COR-L47 (cell line): ENCODE measurements at places on chromosomes 2 and 18.

- DNase-seq, result peak; percentile 63
These were observed 535.2 kb downstream of the GALR1 start for GRCh38 chr18:77784759-77785379.

DNA sequence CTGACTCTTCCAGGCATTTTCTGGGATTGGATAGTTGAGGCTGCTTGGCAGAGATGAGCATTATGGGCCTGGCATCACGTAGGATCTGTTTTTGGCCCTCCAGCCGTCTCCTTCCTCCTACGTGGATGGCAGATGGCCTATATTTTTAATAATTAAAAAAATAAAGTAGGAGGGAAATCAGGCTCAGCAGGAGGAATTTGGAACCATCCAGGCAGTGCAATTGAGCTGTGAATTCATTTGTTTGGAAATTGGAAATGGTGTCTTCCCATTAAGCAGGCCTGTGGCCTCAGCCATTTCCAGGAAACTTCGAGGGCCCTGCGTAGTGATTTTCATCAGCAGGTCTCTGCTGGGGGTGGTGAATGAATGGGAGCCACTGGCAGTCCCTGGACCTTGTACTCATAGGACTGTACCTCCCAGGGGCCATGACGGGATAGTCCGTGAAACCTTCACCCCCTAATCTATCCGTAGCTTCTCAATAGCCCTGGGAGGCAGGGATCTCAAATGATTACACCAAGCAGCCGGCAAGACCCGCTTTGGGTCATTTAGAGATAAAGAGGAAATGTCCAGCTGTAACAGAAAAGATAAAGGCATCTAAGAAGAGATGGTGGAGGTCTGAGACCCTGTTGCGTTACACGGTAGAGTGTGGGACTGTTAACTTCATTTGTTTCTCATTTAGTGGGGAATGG lies 73.1 kb upstream of the TNP1 start:
- no peak for DNase-seq

DNA sequence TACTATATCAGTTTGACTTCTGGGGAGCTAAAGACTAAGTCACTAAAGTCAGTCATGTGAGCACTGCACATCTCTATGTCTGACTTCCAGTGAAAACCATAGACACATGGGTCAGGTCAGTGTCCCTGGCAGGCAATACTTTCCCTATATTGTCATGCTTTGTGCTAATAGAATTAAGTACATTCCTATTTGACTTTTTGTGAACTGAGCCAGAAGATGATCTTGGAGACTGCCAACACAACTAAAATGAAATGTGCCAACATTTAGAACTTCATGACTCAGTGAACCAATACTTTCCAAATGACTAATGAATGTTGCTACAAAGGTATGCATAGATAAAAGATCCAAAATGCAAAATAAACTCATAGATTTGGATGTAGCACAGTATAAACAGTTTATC lies 820.8 kb upstream of the FAM98A start:
- no peak for DNase-seq

- DNase-seq, result no peak
These were observed 307.2 kb downstream of the FBXO15 start for GRCh38 chr18:73840319-73840945.

GRCh38 chr2:44103639-44104038 lies 65.0 kb upstream of the PPM1B start:
- no peak for DNase-seq

DNA sequence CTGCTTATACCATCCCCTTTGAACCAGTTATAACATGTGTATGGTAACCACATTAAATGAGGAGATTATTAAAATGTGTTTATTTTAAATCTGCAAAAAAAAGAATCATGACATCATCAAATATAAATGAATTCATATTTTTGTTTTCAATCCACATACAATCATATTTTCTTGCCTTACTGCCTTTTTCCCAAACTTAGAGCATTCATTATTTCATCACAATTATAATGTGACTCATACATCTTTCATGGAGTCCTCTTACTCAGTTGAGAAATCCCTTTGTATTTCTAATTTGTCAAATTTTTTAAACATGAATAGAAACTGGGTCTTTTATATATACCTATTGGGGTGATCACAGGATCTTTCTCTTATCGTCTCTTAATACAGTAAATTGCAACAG lies 909.6 kb downstream of the DSC3 start:
- DNase-seq, result no peak

DNA sequence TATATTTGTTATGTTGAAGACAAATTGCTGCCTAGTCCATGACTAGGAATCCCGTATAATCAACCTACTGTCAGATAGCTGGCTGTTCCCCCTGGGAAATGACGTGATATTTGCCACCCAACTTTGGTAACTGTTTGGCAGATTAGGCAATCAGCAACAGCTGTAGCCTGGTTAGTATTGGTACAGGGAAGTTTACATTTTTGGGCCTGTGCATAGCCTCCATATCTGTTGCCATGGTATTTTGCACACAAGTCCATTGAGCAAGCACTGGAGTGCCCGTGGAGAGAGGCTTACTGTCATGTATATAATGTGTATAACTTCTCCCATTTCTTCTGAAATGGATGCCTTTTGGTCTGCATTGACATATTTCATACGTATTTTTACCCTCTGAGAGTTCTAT lies 27.7 kb downstream of the BIRC6 start:
- no peak for DNase-seq

- no peak for DNase-seq
These were observed 70.3 kb downstream of the THADA start for GRCh38 chr2:43525506-43525905.

DNA sequence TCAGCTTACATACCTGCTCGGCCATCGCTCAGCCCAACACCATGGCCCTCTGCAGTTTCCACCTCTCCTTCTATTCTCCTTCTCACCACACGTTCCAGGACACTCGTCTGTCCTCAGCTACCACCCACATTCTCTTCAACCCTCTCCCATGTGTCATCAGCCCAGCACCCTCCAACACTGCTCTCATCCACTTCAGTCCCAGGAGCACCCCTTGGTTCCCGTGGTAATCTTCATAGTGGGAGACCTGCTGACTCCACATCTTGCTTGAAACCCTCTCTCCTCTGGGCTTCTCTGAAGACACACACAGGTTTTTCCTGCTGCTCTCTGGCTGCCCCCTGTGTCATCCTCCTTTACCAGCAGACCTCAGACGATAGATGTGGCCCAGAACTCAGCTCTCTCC lies 228.7 kb downstream of the GBX2 start:
- DNase-seq, result no peak

- DNase-seq, result no peak
These were observed 85.0 kb upstream of the SEC11C start for GRCh38 chr18:59054496-59055287.

DNA sequence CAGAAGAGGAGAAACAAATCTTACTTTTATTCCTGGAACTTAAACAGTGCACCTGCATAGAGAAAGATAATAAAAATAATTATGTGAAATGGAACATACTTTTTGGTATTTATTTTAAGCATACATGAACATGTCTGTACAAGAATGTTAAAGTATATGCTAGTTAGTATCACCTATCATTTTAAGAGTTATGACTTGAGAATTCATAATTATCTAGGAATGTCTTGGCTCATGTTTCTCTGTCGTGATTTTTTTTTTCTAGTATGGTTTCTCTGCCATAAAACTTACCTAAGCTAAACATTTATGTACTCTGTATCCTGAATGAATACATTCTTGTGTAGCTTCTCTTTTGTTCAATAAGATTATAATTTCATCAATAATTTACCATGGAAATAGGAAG lies 4.2 kb downstream of the SERPINB7 start:
- DNase-seq, result no peak

GRCh38 chr2:179137200-179137759 lies 87.3 kb upstream of the CCDC141 start:
- DNase-seq, result no peak

DNA sequence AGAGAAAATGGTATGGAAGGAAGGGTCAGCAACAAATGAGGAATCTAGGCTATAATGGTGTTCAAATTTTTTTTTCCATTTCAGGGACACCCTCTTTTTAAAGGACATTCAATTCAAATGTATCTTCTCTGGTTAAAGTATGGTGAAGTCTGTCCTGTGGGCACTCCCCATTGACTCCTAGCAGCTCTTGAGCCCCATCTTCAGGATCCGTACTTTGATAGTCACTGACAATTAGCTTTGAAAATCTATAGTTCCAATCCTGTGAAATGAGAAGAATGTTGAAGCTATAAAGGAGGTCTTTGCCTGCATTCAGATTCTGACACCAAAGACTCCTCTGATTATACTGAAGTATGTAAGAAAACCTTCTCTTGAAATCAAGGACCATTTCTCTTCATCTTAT lies 43.3 kb downstream of the KCNH7 start:
- peak; percentile 26 for DNase-seq

DNA sequence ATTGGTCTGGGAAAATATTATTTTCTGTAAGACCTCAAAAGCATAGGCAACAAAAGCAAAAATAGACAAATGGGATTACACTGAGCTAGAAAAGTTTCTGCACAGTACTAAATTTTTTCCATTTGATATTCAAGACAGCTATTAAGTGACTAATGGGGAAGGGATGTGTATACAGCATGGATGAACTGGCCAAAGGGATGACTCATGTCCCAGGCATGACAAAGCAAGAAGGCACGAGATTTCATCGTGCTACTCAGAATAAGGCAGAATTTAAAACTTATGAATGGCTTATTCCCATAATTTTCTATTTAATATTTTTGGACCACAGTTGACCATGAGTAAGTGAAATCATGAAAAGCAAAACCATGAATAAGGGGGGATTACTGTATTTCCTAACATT lies 1250.1 kb upstream of the GYPC start:
- no peak for DNase-seq

GRCh38 chr18:45085916-45086624 lies 405.4 kb downstream of the SETBP1 start:
- DNase-seq, result no peak

GRCh38 chr2:26720322-26721114 lies 28.0 kb downstream of the KCNK3 start:
- peak; percentile 77 for DNase-seq

- DNase-seq, result no peak
These were observed 25.5 kb upstream of the LRRC30 start for GRCh38 chr18:7205346-7205745.

DNA sequence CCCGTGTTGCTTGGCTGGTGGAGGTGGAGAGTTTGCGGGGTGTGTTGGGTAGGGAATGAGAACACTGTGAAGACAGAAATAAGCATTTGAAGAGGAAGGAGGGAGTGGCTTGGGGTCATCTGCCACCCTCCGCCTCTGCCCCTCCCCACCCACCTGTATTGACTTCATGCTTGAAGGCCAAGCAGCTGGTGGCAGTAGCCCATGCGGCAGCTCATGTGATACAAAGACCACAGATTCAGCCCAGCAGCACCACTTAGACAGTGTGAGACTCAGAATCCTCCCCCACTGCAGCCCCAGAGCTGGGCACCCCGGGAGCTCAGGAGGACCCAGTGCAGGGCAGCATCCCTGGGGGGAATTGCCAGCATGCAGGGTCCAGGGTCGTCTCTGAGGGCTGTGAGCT lies 15.4 kb downstream of the NPPC start:
- no peak for DNase-seq

DNA sequence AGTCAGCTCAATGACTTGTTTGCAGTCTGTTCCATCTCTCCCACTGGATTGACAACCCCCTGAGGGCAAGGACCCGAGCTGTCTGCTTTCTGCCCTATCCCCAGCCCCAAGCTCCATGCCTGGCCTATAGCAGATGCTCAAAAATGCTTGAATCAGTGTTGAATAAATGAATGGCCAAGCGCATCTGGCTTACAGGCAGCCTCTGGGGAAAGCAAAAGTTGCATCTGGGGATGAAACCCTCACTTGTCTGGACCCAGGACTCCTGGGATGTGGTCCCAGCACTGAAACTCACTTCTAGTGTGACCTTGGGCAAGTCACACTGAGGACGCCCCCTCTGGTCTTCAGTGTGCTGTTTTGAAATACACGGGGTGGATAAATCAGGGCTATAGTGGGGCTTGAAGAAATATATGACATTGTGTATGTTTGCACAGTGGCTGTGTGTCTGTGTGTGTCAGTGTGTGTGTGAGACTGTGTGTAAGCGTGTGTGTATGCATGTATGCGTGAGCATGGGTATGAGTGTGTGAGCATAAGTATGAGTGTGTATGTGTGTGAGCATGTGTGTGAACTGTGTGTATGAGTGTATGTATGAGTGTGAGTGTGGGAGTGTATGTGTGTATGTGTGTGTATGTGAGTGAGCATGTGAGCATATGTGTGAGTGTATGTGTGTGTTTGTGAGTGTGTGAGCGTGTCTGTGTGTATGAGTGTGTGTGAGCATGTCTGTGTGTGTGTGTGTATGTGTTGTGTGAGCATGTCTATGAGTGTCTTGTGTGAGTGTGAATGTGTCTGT lies 27.8 kb upstream of the TNS1 start:
- no peak for DNase-seq
